ENCODE measurements at places on chromosomes 5 and 9.

DNA sequence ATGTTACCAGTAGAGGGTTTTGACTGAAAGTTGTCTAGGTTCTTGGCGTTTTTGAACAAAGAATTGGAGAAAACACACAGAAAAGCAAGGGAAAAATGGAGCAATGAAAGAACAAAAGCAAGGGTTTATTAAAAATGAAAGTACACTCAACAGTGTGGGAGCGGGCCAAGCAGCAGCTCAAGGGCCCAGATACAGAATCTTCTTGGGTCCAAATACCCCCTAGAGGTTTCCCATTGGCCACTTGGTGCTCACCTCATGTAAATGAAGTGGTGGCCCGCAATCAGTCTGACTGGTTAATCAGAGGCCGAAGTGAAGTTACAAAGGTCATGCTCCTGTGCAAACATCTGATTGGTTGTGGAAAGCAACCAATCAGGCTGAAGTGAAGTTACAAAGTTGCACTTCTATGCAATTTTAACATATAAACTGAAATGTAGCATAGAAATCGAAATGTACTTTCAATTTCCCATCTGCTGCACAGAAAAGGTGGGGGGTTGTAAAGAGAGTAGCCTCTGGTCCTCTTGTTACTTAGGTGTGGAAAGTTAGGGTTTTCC, 1.9 kb upstream of the GM2A start:
- DNase-seq, result no peak

DNA sequence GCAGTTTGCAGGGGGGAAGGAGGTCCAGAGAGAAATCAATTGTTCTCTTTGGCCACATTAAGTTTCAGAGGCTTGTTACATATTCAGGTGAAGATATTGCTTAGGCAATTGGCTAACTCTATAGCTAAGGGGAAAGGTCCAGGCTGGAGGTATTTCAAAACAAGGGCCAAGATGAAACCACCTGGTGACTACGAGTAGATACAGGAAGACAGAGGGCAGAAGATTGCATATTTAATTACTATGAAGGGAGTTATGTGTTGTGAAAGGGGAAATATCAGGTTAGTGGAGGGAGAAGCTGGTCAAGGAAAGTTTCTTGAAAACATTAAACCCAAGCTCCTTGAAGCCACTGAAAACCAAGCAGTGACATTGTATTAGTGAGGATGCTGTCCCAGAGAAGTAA, 1.9 kb upstream of the RAD23B start:
- DNase-seq, result no peak

DNA sequence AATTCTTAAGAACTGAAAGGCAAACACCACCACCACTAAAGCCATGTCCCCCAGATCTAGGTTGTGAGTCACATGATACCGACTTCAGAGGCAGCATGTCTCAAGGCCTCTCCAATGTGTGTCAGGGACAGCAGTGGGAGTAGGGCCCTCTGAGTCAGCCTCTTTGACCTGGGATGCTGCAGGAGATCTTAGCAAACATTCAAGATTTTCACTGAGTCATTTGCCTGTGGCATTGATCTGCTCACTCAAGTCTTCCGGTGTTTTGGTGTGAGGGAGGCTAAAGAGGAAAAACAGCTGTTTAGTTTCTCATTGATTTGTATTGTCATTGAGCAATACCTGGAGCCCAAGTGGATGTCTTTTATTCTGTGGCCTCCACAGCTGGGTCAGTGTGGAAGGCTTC, 36.1 kb downstream of the TMC1 start:
- no peak for DNase-seq

DNA sequence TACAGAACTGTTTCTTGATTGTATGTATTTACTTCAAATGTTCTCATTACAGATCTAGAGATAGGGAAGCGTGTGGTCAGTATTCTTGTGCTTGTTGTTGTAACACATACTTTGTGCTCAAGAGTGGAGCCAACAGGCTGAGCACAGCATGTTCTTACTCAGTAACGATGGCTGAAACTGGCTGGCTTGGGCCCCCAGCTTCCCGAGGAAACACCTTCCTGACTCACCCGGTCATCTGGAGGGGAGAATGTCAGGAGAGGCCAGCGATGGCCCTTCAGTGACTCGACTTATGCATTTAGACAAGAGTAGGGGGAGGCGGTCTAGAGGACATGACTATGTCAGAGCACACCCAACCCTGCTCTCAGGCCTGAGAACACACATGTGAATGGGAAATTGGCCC, 25.6 kb downstream of the ZNF474 start:
- DNase-seq, result no peak

- DNase-seq, result no peak
Measured at GRCh38 chr5:149778303-149779123, 48.4 kb downstream of the PPARGC1B start.

GRCh38 chr9:120528829-120529228, 51.1 kb downstream of the CDK5RAP2 start:
- DNase-seq, result no peak

DNA sequence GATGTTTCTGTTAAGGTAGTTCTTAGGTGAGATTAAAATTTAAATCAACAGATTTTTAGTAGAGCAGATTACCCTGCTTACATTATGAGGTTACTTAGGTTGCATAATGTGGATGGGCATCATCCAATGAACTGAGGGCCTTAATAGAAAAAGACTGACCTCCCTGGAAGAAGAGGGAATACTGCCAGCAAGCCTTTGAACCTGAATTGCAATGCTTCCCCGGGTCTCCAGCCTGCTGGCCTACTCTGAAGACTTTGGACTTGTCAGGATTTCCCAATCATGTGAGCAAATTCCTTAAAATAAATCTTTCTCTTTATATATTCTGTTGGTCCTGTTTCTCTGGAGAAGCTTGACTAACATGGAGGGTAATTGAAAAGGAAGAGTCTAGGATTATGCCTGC, 542.1 kb upstream of the ARRDC3 start:
- DNase-seq, result no peak

- DNase-seq, result no peak
Measured at GRCh38 chr9:136665704-136666371, 3.1 kb downstream of the EGFL7 start.

DNA sequence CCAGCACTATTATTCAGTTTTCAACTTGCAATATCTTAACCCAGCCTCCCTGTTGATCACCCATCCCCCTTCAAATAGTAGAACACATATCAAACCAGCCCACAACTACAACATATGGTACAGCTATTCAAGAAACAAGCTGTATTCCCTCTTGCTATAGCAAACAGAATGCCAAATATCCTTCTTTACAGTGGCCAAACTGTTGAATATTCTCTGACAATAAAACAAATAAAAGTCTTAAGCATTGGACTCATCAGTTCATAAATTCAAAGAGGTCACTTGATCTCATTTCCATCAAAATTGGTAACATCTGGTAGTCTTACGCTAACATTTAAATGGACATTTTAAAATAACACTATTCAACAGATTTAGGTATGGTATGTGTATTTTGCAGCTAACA, 350.8 kb downstream of the EFNA5 start:
- DNase-seq, result no peak

DNA sequence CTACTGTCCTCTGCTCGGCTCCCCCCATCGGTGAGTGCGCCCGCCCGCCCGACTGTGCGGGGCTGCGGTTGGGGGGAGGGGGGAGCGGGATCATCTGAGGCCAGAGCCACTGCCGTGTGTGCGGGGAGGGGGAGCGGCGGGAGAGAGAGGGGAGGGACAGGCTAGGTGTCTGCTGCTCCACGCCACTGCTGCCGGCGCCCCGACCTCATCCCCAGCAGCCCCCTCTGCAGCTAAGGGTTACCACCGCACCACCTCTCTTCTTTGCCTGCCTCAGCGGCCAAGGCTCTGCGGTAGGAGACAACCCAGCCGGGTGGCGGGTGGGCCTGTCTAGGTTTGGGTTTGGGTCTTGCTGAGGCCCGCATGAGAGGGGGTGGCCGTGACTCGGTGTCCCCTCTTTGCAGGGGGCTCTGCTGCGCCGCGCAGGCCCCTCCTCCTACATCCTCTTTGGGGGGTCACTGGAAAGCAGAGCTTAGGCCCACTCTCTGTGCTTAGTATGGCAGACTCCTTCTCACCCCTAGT, 670 bp upstream of the PURA start:
- DNase-seq, result no peak

DNA sequence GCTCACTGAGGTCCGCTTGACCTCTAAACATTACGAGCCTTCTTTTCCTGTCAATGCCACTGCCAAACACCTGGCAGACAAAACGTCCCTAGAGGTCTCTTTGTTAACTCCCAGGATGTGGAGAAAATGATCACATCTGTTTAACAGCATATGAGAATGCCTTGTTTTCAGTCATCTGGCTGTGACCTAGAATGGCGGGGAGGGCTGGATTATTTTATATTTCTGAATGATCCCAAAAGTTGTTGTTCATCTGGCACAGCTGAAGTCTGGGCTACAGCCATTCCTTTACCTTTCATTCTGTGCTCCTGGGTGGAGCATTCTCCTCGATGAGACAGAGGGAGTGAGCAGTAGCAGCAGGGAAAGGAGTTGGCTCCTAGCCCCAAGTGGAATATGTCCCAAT, 138.2 kb downstream of the PRDM6 start:
- DNase-seq, result no peak

DNA sequence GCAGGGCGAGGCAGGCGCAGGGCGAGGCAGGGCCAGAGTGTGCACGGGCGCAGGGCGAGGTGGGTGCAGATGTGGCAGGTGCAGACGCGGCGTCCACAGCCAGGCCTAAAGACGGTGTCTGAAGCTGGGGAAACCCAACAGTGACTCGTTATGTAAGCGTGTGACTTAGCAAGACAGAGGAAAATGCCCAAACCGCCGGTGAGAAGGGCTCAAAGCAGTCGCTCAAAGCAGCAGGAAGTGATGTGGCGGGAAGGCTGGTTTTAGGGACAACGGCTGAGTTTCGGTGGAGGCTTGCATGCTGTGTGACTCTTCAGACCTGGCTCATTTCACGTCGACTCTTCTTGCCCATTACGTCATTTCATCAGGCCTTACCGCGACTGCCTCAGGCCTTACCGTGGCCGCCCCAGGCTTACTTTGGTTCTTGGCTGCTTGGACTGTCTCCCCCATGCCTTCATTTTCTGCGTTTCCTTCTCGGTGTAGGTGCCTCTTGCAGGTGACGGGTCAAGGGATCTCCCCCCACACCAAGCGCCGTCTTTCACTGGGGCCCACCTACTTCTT, 50.5 kb upstream of the EXOC3 start:
- DNase-seq, result no peak

GRCh38 chr9:131226226-131226625, 50.1 kb downstream of the FAM78A start:
- no peak for DNase-seq

GRCh38 chr5:123472150-123472924, 39.6 kb upstream of the CSNK1G3 start:
- DNase-seq, result no peak

DNA sequence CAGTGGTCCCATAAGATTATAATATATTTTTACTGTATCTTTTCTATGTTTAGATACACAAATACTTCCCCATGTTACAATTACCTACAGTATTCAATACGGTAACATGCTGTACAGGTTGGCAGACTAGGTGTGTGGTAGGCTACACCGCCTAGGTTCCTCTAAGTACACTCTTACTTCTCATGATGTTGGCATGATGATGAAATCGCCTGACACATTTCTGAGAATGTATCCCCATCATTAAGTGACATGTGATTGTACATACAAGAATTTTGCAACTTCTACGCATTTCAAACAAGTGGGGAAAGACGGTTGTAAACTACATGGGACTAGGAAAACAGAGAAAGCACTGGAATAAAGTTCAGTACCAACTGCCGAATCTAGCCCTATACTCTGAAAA, 53.3 kb downstream of the SETX start:
- DNase-seq, result no peak

- DNase-seq, result no peak
Measured at GRCh38 chr5:66820630-66821207, 224.5 kb downstream of the MAST4 start.

DNA sequence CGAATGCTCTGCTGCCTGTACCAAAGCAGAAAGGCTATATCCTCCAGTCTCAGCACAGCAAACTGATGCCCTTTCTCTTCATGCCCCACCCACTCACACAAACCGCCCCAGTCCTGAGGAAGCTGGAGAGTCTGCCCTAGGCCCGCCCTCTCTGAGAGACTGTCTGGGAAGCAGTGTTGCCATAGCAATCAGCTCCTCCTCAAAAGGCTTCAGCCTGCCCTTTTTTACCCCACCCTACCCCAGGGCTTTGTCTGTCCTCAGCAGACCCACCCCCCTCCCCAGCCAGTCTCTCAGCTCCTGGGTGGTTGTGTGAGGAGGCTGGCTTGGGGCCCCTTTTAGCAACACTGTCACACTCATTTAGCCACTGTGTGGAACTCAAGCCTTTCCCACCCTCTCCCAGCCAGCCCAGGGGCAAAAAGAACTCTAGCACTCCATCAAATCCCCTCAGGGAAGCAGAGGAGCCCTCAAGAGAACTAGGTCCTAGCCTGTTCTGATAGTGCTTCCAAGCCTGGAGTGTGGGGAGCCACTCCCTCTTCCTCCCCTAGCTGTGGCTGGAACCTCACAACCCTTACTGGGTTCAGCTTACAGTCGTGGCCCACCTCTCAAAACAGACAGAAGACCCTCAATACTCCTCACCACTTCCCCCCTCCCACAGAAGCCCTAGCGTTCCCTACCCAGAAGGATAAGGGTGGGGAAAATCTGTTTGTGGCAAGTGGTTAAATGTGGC, 1.4 kb downstream of the ATOSB start:
- no peak for DNase-seq

DNA sequence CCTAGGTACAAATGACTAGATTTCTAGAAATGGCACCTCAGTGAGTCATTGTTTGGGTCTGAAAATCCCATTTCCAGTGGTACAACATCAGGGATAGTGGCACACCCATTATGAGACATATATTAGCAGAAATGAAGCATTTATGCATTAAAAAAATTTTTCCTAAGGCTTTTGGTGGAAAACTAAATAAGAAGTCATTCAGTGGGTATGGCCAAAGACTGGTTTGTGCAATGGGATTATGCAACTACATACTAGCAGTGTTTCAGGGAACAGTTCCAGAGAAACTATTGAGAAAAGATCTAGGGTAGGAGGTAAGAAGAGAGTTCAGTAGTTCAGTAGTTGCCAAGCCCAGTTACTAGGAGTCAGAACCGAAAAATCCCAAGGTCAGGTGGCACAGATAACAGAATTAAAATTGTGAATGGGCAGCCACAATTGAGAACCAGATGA, 106.5 kb upstream of the HAPLN1 start:
- DNase-seq, result no peak

DNA sequence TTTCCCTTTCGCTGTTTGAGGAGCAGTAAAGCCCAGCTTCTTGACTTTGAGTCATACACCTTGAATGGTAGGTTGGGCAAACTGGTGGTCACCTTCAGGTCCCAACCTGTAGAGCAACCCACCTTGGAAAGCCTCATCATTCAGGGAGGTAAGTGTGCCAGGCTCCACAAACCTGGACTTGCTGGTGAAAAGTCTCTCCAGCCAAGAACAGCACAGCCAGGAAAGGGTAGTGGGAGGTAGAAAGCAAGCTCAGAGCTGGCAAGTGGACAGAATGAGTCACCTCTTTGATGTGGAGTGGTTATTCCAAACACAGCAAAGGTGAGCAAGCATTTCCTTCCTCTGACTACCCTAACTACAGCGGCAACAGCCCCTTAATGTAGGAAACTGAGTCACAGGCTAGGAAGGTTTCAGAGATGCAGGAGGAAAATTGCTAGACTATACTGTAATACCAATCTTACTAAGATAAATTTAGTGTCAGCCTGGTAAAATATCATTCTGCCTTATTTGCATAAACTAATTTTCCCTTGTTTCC, 117.5 kb upstream of the MTAP start:
- no peak for DNase-seq

- DNase-seq, result no peak
Measured at GRCh38 chr9:137435381-137435891, 5.7 kb downstream of the ENTPD8 start.

All from cerebellar nuclear complex (tissue), 1 donor.